ENCODE measurements at places on chromosomes 5 and 9. TPM values are rescaled to one million over a fixed set of nuclear protein-coding genes. Genes with fewer than 3 reads are reported as not detected.

DNA sequence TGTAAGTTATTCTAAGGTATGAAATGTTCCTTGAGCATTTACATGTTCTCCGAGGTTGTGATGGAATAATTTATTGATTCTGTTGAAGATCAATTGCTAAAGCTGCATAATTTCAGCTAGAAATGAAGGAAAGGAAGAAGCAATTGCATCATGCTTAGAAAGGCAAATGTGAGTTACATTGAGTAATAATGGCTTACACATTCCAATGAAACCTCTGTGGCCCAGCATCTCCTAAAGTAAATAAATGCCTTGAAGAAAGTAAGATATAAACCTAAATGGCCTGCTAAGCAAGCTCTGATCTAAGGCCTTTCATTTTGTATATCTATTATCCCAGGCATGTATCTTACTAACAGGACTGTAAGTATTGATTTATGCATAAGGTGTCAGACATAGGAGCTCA, 677.3 kb upstream of the RGMB start:
- DNase-seq, result no peak

Gene PCDHB11
- polyA plus RNA-seq, result 1.1 TPM

DNA sequence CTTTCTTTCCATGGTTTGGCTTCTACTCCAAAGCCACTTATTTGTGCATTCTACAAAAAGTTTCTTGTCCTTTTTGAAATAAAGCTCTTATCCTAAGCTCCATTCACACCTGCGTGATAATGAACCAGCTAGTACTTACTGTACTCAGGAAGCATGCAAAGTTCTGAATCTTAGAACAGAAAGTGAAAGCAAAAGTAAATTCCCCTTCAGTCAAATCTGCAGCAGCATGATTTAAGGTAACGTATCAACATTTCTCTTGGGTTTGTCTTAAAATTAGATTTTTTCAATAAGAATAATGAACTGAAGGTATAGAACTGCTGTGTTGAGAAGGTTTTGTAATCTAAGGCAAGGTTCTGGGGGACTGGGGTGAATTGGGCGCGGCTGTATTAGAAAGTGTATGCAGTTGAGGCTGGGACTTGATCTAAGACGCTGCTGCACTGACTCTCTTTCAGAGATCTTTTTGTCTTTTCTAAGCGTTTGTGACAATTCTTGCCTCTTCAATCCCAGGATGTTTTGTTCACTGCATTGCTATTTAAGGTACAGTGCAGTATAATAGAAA, at the start of gene ERAP2:
ERAP2 (plus strand) TSS at position 209 of the 559 bp plus-strand sequence. CDS start 3,186 bp downstream, outside the sequence.
- DNase-seq, result peak; percentile 58

DNA sequence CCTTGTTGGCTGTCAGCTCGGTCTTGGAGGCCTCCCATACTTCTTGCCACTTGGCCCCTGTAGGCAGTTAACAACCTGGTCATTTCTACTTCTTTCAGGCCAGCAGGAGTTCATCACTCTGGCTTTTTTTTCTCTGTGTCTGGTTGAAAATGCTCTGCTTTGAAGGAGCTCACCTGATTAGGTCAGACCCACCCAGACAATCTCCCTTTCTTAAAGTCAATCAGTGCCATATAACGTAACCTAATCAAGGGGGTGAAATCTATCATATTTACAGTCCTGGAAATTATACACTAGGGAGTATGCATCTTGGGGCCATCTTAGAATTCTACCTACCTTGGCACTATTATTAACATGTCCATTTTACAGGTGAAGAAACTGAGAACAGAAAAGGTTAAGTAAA, 155.4 kb downstream of the SREK1 start:
- no peak for DNase-seq

- DNase-seq, result no peak
These were observed 242.4 kb downstream of the MED10 start for GRCh38 chr5:6135977-6136376.

Data from large intestine (tissue), 12 donors.